Mesothelial cell of epicardium (in vitro differentiated cells): ENCODE measurements at places on chromosomes 4 and X. TPM values are rescaled to one million over a fixed set of nuclear protein-coding genes. Genes with fewer than 3 reads are reported as not detected.

Gene RTL9
- 0.43 to 0.55 TPM (median 0.47 TPM) in 3 replicates for total RNA-seq

Gene CCDC158
- total RNA-seq: not detected in 3 replicates

Gene BEND4
- 0.38 to 0.69 TPM (median 0.68 TPM) in 3 replicates for total RNA-seq

Gene F8A3
- 2.7 to 3.7 TPM (median 3.6 TPM) in 3 replicates for total RNA-seq

Gene CTAG1A
- not detected in 3 replicates for total RNA-seq

Gene NXF2B
- not detected in 3 replicates for total RNA-seq

Gene YIPF7
- total RNA-seq: not detected in 3 replicates

Gene CXCL11
- total RNA-seq: not detected in 3 replicates

Gene CXXC4
- total RNA-seq: 4.6 to 5.1 TPM (median 5.0 TPM) in 3 replicates

Gene EDA
- 8.4 to 9.2 TPM (median 8.9 TPM) in 3 replicates for total RNA-seq

Gene ARHGAP24
- 15.0 to 16.7 TPM (median 15.2 TPM) in 3 replicates for total RNA-seq

Gene PASD1
- total RNA-seq: not detected in 3 replicates

Gene TKTL1
- 0.20 to 0.59 TPM (median 0.38 TPM) in 3 replicates for total RNA-seq
